ENCODE measurements at places on chromosomes 6 and 20.

DNA sequence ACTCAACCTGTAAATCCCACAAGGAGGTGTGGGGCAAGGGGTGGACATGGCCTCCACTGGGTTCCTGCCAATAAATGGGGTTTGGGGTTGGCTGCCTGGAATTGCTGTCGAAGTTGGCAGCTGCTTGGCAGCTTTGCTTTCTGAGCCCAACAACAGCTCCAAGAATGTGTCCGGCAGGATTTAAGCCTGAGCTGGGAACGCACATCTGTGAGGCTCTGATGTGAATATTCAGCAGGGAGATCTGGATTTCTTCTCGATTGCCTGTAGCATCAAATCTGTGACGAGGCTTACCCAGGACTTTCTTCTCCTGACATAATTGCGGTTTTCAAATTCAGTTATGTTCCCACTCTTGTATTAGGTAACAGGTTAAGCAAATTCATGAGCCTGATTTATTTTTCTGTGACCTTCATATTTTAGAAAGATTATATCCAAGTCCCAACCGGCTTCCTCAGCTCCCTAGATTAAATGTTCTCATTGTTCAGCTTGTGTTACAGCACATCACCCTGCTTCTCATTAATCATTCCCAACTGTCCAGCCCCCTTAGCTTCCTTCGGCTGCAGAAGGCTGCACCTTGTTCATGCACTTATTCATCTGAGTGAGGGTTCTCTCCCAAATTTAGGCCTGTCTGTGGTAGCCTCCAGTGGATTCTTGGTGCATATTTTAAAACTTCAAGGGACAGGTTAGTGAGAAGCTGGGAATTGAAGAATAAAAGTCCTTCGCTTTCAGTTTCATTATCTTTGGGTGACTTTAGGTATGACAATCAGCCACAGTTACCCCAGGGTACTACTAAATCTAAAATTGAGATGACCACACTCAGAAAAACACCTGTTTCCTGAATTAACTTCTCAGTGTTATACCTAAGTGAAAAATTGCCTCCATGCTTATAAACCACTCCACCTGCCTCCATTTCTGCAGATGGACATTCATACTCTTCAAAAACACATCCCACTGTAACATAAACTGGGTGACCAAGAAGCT, 310.0 kb downstream of the ESR1 start:
- DNase-seq: no peak

DNA sequence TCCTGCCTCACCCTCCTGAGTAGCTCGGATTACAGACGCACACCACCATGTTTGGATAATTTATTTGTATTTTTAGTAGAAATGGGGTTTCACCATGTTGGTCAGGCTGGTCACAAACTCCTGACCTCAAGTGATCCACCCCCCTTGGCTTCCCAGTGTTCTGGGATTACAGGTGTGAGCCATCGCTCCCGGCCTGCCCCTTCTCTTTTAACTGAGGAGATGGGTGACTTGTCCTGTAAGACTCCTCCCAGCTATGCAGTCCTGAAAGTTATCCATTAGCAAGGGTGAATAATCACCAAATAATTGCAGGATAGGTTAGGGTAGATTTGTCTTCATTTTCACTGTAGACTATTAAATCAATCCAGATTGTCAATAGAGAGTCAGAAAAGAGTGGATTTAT, 40.5 kb upstream of the JARID2 start:
- no peak for DNase-seq

- DNase-seq: no peak
These were observed 27.9 kb upstream of the TMEM217 start for GRCh38 chr6:37285861-37286311.

DNA sequence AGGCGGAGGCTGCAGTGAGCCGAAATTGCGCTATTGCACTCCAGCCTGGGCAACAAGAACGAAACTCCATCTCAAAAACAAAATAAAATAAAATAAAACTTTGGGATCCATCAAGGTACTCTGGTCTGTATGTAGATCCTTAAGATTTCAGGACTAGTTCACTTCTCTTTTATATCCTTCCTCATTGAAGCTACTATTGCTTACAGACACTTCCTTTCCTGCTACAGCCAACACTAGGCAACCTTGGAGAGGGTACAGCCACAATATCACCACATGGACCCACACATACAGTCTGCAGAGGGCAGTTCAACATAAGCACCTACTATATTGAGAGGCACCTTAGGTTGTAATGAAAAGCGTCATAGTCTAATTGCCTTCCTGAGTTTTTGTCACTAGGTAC, 113.3 kb downstream of the ATXN1 start:
- no peak for DNase-seq

GRCh38 chr6:166708460-166708859, 81.4 kb upstream of the RPS6KA2 start:
- no peak for DNase-seq

GRCh38 chr20:3227506-3227905, 11.5 kb downstream of the SLC4A11 start:
- no peak for DNase-seq

DNA sequence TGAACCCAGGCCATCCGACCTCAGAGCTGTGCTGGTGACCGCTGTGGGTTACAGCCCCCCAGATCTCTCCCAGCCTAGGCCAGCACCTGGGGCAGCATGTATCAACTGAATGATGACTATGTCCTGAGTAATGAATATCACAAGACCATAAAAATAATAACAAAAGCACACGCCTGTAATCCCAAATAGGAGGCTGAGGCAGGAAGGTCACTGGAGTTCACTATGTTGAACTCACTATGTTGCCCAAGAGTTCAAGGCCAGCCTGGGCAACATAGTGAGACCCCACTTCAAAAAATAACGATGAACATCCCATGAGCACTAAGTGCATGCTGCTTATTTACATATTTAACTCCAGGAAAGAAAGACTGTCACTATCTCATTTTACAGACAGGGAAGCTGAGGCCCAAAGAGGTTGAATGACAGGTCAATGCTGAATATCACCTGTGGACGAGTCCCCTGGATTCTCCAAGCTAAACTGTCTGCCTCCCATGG, 92.3 kb downstream of the NFATC2 start:
- no peak for DNase-seq
